ENCODE measurements at places on chromosomes 6 and 20.

- DNase-seq, result no peak
These were observed 143.6 kb downstream of the TFAP2B start for GRCh38 chr6:50962213-50962759.

- DNase-seq, result no peak
These were observed 23.2 kb downstream of the TRERF1 start for GRCh38 chr6:42428326-42429041.

DNA sequence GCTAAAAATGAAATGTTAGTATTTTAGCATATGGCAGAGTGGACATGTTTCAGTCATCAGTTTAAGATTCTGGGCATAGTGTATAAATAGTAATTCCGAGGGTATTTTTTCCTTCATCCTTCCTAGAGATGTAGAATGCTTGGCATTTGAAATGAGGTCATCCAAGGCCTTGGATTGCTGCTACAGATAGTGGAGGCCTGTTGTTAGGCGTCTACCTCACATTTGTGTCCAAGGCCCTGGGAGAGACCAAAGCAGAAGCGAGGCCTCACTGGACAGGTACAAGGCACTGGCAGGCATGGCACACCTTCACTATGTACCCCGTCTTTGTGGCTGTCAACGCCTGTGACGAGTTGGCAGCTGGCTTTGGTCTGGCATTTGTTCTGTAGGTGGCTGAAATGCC, 58.0 kb downstream of the DTD1 start:
- no peak for DNase-seq

DNA sequence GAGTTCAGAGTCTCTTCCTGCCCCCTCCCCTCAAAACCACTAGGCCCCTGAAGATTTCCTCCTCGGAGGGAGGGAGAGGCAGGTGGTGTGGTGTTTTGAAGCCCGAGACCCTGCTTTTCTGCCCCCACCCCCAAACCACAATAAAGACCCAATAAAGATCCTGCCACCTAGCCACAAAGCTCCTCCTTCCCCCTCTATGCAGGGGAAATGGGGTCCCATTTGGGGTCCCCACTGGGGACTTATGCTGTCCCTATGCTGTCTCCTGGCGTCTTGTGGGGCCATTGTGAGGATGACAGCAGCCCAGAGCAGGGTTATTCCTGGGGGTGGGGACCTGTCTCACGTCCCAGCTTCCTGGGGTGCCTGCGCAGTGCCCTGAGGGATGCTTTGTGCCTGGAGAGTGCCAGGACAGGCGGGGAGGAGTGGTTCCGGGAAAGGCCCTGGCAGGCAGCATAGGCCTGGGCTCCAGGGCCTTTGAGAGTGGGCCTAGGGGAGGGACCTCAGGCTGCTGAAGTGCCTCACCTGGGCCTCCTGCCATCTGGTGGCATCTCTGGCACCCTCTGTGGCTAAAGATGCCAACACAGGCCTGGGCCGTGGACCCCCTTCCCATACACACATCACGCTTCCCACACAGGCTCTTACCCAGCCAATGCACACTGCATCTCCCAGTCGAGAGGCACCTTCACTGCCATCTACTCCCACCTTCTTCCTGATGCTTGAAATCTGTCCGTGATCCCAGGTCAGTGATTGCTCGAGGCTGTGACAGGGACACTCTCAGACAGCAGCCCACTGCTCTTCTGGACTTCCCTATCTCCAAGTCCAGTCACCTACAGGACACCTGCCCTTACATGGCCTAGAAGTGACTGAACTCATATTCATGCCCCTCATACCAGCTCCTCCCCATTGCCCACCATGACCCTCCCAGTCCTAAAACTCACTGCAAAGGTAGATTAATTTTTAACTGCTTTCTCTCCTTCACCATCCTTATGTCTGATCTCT, 7.9 kb upstream of the ARMC12 start:
- no peak for DNase-seq

GRCh38 chr6:119915971-119916370, 566.4 kb upstream of the MAN1A1 start:
- no peak for DNase-seq

GRCh38 chr6:81998432-81998831, 246.0 kb upstream of the TENT5A start:
- no peak for DNase-seq

GRCh38 chr6:156884306-156884705, 107.1 kb downstream of the ARID1B start:
- DNase-seq, result no peak

- no peak for DNase-seq
These were observed 377.1 kb downstream of the BTBD9 start for GRCh38 chr6:38262609-38263008.

GRCh38 chr6:89186762-89187161, 30.4 kb downstream of the GABRR1 start:
- DNase-seq, result no peak

- no peak for DNase-seq
These were observed 119.5 kb downstream of the PTPRK start for GRCh38 chr6:128400875-128401274.

DNA sequence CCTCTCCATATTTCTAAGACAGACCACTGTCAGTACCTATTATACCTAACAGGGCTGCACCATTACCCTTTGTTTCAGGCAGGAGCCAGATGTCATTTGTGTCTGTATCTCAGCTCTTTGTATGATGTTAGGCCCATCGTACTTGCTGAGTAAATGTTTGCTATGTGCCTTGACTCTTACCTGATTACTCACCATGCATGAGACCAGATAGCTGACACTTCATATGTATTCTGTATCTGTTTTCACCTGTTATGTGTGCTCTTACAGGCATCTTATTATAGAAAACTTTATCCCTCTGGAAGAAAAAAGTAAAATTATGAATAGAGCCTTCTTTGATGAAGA, 31.7 kb upstream of the ASXL1 start:
- no peak for DNase-seq

- no peak for DNase-seq
These were observed 54.7 kb downstream of the RAB44 start for GRCh38 chr6:36752187-36752885.

DNA sequence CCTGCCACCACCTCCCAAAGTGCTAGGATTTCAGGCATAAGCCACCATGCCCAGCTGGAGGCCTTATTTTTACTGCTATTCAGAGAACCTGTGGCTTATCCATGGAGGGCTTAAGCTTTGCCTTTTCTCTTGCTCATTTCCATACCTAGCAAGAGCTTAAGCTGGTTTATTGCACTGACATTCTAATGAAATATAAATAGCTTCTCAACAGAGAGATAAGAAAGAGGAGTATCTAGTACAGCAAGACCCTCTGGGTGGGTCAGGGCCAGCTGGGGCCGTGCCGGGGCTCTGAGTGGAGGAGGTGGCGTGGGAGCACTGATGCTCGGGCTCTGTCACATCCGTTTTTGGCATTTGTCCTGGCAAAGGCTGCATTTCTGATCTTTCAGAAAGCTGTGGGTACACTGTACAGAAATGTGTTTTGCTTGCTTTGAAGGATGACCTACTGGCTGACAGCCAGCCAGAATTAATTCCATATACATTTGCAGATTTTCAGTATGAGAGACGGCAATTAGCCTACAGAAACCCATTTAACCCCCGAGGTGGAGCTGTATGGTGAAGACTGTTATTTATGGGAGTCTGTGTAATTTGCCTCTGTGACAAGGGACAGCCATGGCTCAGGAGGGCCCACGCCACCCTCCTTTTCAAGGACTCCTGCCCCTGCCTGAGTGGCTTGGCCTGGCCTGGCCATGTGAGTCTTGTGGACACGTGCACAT, 181.6 kb upstream of the AKAP12 start:
- no peak for DNase-seq

GRCh38 chr6:137638926-137639706, 144.9 kb upstream of the OLIG3 start:
- DNase-seq, result no peak

DNA sequence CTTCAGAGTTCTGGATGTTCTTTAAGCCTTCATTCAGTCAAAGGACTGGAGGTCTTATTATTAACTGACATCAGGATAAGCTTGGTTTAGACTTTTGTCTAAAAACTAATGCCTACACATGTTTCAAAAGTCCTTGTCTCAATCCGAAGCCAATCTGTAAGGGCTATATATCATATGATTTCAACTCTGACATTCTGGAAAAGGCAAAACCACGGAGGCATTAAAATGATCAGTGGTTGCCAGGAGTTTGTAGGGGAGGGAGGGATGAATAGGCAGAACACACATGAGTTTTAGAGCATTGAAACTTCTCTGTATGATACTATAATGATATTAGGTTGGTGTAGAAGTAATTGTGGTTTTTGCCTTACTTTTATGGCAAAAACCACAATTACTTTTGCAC, 1285.8 kb upstream of the CITED2 start:
- no peak for DNase-seq

DNA sequence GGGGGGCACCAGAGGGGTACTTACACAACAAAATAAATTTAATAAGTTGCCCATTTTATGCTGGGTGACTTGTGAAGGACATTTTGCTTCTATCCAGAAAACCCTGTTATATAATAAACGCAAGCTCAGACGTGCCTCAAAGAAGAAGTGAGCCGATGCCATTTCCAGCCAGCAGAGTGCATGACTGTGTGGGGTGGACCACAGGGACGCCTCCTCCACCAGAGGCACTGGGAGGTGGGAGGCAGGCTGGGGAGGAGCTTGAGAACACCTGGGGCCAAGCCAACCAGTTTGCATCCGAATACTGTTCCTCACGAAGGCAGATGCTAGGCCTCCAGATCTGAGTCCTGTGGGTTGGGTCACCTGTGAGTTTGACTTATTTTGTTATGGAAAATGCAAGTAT, 363.8 kb downstream of the RNGTT start:
- DNase-seq, result no peak

- DNase-seq, result no peak
These were observed 21.1 kb upstream of the ROS1 start for GRCh38 chr6:117446861-117447260.

- no peak for DNase-seq
These were observed 4.5 kb downstream of the ACSS1 start for GRCh38 chr20:25053255-25054031.
